ENCODE measurements at places on chromosomes 2 and 18.

DNA sequence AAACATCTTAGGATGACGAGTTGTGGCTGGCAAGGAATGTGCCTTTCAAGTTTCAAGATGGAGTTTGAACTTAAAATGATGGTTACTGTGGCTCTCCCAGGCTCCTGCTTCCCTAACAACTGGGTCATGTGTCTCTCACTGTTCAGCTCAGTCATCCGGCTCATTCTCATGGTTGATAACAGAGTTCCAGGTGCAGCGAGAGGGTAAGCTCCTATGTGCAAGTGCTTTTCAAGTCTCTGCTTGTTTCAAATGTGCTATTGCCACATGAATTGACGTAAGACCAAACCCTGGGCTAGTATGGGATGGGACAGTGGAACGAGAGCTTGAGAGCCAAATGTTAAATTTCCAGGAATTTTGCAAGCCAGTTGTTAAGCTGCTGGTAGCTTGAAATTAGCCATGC is 19.5 kb upstream of the PUM2 start:
- DNase-seq = no peak

DNA sequence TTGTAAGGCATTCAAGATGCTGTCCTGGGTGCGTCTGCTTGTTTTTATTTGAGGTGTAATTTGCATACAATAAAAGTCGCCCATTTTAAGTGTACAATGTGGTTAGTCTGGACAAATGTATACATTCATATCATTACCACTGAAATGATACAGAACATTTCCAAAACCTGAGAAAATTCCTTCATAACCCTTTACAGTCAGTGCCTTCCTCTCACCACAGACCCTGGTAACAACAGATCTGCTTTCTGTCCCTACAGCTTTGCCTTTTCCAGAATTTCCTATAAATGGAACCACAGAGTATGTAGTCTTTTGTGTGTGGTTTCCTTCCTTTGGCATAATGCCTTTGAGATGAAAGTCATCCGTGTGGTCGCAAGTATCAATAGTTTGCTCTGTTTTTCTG is 45.8 kb upstream of the NFU1 start:
- no peak for DNase-seq

GRCh38 chr2:65434592-65435241 is 2.3 kb upstream of the SPRED2 start:
- no peak for DNase-seq

DNA sequence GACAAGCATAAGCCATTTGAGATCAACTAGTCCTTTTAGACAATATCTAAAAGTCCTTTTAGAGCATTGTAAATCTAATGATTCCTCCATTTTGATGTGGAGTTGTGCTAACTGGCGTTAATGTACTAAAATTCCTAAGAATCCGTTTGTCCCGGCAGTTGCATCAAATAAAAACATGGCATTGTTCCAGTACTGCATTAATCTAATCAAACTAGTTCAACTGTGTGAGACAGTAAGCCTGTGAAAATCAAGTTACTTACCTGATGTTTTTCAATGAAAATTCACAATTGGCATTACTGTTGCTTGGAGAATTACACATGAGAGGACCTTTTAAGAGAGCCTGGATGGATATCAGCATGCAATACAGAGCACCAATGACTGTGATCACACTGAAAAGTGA is 13.3 kb downstream of the TM4SF20 start:
- no peak for DNase-seq

DNA sequence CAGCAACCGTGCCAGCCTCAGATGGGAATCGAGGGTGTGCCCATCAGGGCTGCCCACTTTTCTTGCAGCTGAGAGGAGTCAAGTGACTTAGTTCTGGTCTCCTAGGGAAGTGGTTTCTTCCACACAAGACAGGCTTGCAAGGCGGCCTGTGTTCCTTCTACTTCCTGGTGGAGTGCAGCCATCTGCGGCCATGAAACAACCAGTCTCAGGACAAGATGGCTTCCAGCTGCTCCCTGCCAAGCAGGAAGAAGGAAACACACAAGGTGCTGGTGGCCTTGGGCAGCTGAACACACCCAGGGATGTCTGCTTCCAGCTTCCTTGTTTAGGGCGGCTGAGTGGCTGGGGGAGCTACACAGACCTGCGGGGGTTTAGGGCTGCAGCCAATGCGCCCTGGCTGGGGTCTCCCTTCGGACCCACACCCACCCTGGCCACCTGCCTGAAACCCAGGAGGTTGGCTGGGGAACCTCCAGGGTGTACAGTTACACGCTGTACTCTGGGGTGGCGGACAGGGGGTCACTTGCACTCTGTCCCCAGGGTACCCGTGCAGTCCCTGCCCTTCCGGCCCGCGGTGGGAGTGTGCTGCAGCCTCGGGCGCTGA is 34.7 kb downstream of the PTPN18 start:
- DNase-seq = no peak

GRCh38 chr2:230905448-230906421 is 19.3 kb downstream of the GPR55 start:
- DNase-seq = peak; percentile 40

- no peak for DNase-seq
Measured at GRCh38 chr2:31666878-31667277, 86.1 kb upstream of the SRD5A2 start.

GRCh38 chr18:59873641-59874040 is 26.2 kb upstream of the PMAIP1 start:
- no peak for DNase-seq

DNA sequence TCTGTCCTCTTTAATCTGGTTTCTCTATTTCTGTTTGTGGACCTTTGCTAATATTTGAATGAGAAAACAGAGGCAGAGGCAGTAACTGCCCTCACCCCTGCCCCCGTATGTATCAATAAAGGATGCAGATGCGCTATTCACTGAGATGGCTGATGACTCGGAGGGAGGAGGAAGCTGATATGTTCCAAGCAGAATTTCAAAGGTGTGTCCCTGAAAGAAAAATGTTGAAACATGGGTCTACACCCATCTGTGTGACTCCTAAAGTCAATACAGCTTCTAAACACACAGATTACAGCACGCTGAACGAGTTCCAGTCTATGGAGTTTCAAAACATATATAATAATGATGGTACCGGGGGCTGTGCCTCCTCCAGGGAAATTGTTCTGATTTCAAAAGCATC is 38.8 kb downstream of the EPHA4 start:
- DNase-seq = no peak

- DNase-seq = no peak
Measured at GRCh38 chr18:75441896-75442295, 14.4 kb upstream of the SMIM21 start.

GRCh38 chr2:24262421-24262970 is 87.6 kb downstream of the FAM228A start:
- no peak for DNase-seq

DNA sequence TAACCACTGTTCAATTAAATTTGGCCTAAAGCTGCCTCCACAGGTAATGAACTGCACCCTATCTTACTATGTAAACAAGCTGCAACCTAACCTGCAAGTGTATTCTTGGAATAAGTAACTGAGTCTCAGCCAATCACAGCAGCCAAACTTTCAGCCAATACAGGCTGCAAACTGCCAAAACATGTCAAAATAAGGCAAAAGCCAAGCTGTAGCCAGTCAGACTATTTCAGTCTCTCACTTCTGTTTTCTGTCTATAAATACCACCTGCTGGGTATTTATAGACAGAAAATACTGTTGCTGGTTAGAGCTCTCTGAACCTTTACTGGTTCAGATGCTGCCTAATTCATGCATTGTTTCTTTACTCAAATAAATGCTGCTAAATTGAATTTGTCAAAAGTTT is 14.3 kb downstream of the C2orf76 start:
- no peak for DNase-seq
